ENCODE measurements at places on chromosomes 1 and 21.

- DNase-seq = no peak
Measured at GRCh38 chr1:43648221-43648847, 1.6 kb upstream of the KDM4A start.

DNA sequence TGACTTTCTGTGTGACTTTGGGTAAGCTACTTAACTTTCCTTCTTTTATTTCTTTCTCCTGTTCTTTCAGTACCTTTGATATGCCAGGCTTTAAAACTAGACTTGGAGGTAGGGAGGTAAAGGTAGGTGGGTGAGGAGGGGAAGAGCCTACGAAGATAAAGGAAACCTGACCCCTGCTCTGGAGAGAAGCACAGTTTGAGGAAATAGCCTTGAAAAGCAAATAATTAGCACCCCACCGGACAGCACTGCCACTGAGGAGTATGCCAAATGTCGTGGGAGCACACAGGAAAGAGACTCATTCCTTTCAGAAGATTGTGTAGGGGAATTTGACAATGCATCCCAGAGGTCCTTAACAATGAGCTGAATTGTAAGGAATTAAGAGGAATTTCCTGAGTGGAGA, 65.2 kb upstream of the SPAG17 start:
- DNase-seq = no peak

DNA sequence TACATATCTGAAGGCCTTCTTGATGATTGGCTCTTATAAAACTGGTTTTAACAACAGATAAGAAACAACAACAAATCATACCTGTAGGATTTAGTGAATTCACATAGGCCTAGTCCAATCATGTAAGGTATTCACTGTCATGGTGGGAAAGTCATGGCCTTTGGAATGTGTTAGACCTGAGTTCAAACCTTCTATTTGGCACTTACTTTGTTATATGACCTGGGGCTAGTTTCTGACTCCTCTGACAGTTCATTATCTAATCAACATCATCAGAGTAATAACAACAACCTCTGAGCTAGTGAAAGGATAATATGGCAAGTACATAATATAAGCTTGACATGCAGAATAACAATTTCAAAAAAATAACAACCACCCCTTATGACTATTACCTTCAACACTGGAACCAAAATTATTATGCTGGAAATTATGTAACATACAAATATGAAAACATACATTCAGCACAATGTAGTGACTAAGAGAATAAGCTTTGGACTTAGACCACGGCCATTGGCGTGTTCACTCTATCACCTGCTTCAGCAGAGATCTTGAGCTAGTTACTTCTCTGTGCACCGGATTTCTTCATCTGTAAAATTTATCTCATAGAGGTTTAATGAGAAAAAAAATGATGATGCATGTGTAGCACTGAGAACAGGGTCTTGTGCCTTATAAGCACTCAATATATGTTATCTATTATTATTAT, 597.6 kb downstream of the LMO4 start:
- DNase-seq = no peak

GRCh38 chr21:44527983-44528633, 11.9 kb downstream of the KRTAP10-1 start:
- no peak for DNase-seq

DNA sequence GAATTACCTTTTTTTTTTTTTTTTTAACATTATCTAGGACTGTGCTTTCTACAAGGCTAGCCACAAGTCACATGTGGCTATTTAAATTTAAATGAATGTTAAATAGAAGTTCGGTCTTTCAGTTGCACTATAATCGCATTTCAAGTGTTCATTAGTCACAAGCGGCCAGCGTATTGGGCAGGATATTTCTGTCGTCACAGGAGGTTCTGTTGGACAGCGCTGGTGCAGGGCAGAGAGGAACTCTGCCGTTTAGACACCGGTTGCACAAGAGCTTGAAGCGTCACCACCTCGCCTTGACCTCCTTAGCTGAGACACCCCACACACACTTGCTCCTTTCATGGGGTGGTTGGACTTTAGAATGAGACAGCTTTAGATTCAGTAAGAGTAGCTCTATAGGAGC, 64.1 kb downstream of the BACE2 start:
- no peak for DNase-seq

DNA sequence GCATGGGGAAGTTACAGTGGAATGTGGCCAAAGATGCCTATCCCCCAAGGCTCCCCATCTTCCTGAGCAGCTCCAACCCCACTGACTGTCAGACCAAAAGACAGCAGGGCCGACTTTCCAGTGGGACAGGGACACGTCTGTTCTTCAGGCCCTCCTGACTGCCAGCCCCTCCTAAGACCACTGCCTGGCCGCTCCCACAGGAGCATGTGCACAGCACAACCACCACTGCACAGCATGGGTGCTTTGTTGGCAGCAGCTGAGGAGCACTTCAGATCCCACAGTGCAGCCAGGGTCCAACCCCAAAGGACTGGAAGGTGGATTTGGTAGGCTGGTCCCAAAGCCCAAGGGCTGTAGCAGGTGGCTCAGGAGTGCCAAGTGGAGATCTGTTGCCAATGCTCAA, 648.3 kb upstream of the BRINP3 start:
- DNase-seq = no peak

- no peak for DNase-seq
Measured at GRCh38 chr21:15433091-15433490, 296.7 kb upstream of the USP25 start.
